ENCODE measurements at places on chromosomes 7 and 10.

- H3K27ac ChIP-seq: no peak overlapping the region
- H3K4me3 ChIP-seq: no peak overlapping the region
- peaks cover 44% of the 10 kb centered on the region for H3K27me3 ChIP-seq
- H3K4me1 ChIP-seq: no peaks in the 10 kb centered on the region
- no peak for DNase-seq
- H3K36me3 ChIP-seq: no peaks in the 10 kb centered on the region
Observed at GRCh38 chr10:32437334-32437733, 8.6 kb upstream of the CCDC7 start.

GRCh38 chr7:70762696-70763095 lies 369.2 kb upstream of the GALNT17 start:
- H3K4me3 ChIP-seq: no peak overlapping the region
- no peaks in the 10 kb centered on the region for H3K4me1 ChIP-seq
- no peaks in the 10 kb centered on the region for H3K36me3 ChIP-seq
- H3K27me3 ChIP-seq: no peaks in the 10 kb centered on the region
- no peak for DNase-seq

DNA sequence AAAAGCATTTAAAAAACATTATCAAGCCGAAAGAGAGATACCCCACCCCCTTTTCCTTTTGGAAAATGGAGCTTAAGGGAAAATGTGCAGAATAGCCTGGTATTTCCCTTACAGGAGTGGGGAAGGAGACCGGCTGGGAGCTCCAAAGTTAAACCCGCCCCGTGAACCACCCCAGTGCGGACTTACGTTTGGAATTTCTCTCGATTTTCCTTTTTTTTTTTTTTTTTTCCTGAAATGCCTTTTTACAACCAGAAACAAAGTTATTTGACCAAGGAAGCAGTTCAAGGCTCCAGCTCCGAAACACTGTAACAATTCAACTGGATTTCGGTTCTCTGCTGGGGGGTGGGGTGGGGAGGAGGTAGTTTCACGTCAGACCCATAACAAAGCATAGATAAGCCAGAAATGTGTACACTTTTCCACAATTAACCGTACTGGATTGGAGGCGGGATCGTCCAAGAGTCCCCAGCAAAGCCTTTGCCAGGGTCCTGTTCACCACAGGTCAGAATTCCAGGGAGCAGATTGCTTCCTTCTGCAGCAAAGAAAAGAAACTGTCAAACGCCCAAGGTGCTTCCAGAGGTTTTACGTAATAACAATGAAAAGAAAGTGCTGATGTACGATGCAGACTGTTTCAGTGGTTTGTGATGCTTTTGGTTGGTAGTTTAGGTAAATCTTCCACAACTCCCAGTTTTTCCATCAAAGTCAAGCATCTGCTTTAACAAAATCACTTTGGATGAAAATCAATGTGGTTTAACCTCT lies 6.7 kb downstream of the SKIDA1 start:
- peak overlapping the region; percentile 73 for H3K27ac ChIP-seq
- peaks cover 26% of the 10 kb centered on the region for H3K4me1 ChIP-seq
- H3K27me3 ChIP-seq: no peaks in the 10 kb centered on the region
- H3K4me3 ChIP-seq: peak overlapping the region; percentile 40
- H3K36me3 ChIP-seq: no peaks in the 10 kb centered on the region

DNA sequence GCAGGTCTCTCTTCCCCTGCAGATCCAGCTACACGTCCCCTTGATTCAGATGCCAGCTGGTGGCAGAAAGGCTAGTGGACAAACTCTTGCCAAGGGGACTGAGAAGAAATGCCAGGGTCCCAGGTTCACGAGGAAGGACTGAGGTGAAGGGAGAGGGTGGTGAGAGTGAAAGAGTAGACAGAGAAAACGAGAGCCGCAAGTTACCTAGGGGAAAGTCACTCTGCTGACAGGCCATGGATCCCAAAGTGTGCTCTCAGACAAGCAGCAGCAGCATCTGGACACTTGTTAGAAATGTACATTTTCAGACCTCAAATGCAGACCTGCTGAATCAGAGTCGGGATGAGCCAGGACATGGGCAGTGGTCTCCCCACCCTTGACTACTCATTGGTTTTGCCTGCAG lies 192.3 kb downstream of the FGFR2 start:
- no peak overlapping the region for H3K27ac ChIP-seq
- no peak overlapping the region for H3K4me3 ChIP-seq
- no peak for DNase-seq
- H3K27me3 ChIP-seq: no peaks in the 10 kb centered on the region
- H3K4me1 ChIP-seq: no peaks in the 10 kb centered on the region

DNA sequence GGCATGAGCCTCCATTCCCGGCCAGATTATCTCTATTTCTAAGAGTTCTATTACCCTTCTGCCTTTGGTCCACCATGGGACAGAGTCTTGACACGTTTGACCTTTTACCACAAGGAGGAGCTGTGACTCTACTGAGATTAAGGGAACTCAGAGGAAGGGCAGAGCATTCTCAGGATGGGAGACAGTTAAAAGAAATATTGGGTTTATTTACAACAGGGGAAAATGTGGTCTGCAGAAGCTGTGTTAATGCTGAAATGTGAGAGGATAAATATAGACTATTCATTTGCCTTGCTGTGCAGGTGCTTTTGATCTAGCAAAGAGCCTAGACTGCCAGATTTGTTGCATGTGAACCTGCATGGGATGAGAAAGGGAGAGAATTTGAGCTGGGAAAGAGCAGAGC lies 45.8 kb upstream of the PRSS58 start:
- H3K4me3 ChIP-seq: no peak overlapping the region
- no peaks in the 10 kb centered on the region for H3K36me3 ChIP-seq
- no peaks in the 10 kb centered on the region for H3K4me1 ChIP-seq
- no peak overlapping the region for H3K27ac ChIP-seq

DNA sequence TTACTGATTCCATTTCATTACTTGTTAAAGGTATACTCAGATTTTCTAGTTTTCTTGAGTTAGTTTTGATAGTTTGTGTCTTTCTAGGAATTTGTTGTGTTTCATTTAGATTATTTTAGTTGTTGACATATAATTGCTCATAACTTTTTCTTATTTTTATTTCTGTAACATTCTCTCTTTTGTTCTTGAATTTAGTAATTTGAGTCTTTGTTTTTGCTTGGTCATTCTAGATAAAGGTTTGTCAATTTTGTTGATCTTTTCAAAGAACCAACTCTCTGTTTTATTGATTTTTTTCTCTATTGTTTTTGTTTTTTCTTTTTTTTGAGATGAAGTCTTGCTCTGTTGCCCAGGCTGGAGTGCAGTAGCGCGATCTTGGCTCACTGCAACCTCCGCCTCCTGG lies 7.2 kb downstream of the EXOC6 start:
- H3K27me3 ChIP-seq: no peaks in the 10 kb centered on the region
- no peak overlapping the region for H3K27ac ChIP-seq
- no peaks in the 10 kb centered on the region for H3K36me3 ChIP-seq
- H3K4me1 ChIP-seq: no peaks in the 10 kb centered on the region
- DNase-seq: no peak

- H3K27me3 ChIP-seq: no peaks in the 10 kb centered on the region
- H3K36me3 ChIP-seq: no peaks in the 10 kb centered on the region
- peaks cover 49% of the 10 kb centered on the region for H3K4me1 ChIP-seq
- peak; percentile 69 for DNase-seq
- no peak overlapping the region for H3K4me3 ChIP-seq
Observed at GRCh38 chr7:108452707-108453106, 3.5 kb downstream of the NRCAM start.

- H3K27ac ChIP-seq: no peak overlapping the region
- H3K36me3 ChIP-seq: no peaks in the 10 kb centered on the region
- H3K4me1 ChIP-seq: no peaks in the 10 kb centered on the region
- H3K4me3 ChIP-seq: no peak overlapping the region
Observed at GRCh38 chr7:129471402-129471827, 30.9 kb upstream of the SMKR1 start.

DNA sequence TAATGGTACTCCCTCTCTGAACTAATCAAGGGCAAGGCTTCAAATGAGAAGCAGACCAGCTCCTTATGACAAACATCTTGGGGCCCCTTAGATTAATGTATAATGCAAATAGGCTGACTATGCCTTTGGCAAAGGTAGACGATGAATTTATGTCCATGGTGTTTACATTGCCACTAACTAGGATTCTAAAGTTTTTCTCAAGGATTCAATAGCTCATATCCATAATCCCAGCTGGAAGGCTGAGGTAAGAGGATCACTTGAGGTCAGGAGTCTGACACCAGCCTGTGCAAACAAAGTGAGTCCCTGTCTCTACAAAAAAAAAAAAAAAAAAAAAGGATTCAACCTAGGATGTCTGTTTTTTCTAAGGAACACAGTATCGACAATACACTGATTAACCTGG lies 96.5 kb downstream of the ORC5 start:
- H3K4me1 ChIP-seq: no peaks in the 10 kb centered on the region
- no peak overlapping the region for H3K4me3 ChIP-seq
- no peaks in the 10 kb centered on the region for H3K36me3 ChIP-seq
- no peak overlapping the region for H3K27ac ChIP-seq

- peak; percentile 91 for DNase-seq
- no peaks in the 10 kb centered on the region for H3K36me3 ChIP-seq
- H3K27me3 ChIP-seq: no peaks in the 10 kb centered on the region
- no peak overlapping the region for H3K27ac ChIP-seq
- H3K4me3 ChIP-seq: no peak overlapping the region
- H3K4me1 ChIP-seq: peaks cover 11% of the 10 kb centered on the region
Observed at GRCh38 chr7:139153832-139154231, 44.3 kb upstream of the ZC3HAV1 start.

DNA sequence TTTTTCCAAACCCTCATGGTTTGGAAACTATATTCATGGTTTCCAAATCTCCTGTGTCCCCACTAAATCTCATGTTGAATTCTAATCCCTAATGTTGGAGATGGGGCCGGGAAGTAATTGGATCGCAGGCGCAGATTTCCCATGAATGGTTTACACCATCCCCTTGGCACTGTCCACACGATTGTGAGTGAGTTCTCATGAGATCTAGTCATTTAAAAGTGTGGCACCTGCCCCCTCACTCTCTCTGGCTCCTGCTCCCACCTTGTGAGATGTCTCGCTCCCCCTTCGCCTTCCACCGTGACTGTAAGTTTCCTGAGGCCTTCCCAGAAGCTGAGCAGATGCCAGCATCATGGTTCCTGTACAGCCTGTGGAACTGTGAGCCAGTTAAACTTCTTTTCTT lies 3.3 kb upstream of the MTPAP start:
- H3K36me3 ChIP-seq: no peaks in the 10 kb centered on the region
- H3K27me3 ChIP-seq: no peaks in the 10 kb centered on the region
- no peak for DNase-seq
- H3K27ac ChIP-seq: no peak overlapping the region

DNA sequence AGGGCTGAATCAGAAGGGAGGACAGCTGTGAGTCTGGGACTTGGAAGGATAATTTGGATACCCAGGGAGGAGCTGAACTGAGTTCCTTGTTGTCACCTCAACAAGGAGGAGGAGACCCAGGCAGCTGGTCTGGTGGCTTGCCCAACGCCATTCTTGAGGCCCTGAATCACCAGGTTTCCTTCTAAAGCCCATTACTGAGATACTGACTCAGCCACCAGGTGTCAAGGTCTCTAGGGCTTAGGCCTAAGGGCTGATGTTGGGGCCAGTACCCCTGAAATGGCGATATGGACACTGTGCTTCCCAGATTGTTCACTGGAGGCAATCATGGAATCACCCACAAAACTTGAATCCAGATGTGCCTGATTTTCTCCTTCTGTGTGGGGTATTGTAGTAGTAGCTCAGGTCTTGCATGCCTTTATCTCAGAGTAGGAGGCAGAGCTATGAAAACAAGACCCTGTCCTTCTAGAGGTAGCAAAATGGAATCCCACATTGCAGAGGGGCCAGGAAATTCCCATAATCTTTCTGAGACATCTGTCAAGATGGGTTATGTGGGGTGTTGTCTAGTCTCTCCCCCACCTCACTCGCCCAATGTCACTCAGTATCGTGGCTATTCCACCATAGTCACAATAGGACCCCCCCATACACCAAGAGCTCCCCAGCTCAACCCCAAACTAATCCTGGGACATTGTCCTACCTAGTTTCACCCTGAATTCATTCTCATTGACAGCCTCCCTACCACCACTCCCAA lies 1.8 kb upstream of the ATG9B start:
- H3K4me1 ChIP-seq: peaks cover 13% of the 10 kb centered on the region
- no peaks in the 10 kb centered on the region for H3K36me3 ChIP-seq
- H3K27ac ChIP-seq: no peak overlapping the region

DNA sequence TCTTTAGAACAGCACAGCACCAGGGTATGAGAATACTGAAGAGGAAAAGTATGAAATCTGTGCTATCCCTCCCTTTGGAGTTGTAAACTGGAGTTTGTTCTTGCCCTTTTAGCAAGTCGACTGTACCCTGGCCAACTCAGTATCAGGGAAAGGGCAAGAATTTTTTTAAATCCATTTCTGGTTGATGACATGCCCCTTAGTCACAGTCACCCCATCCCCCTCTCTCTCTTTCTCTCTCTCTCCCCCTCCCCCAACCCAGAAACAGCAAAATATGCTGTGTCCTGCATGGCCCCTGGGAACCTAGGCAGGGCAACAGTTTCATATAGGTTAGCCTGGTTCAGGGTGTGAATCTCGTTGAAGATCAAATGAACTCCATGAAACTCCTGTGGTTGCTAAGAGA lies 177.7 kb upstream of the ADO start:
- H3K36me3 ChIP-seq: no peaks in the 10 kb centered on the region
- no peak overlapping the region for H3K4me3 ChIP-seq
- no peaks in the 10 kb centered on the region for H3K27me3 ChIP-seq
- no peak overlapping the region for H3K27ac ChIP-seq
- no peak for DNase-seq
- no peaks in the 10 kb centered on the region for H3K4me1 ChIP-seq

DNA sequence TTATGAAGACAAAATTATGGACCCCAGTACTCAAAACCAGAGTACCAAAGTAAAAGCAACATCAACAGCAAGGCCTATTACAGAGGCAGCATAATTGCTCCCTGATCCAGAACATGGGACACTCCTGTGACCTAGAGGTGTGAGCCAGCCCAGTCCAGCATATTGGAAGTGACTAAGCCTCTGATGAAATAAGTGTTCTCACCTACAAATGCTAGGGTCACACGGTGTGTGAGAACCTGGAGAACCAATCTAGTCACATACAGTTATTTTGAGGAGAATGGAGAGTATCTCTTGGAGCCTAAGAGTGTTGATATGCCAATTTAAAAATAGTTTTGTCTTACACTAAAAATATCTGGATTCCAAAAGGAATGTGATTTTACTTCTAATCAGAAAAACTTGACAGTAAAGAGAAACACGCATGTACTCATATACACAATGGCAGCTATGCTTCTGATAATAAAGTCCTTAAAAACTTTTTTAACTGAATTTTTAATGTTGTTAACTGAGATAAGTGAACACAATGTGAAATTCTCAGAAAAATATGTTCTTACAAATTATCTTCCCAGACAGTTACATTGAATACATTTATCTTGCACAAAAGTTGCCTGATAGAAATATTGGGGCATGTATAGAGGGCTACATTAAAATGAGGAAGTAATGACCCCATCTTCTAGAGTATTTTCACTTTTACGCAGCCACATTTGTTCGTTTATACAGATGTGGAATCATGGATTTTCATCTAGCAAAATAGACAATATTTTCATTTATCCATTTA lies 56.8 kb upstream of the CD36 start:
- H3K4me3 ChIP-seq: no peak overlapping the region
- no peak for DNase-seq
- no peaks in the 10 kb centered on the region for H3K4me1 ChIP-seq
- H3K27me3 ChIP-seq: no peaks in the 10 kb centered on the region
- H3K27ac ChIP-seq: no peak overlapping the region

GRCh38 chr7:95549818-95550529 lies 46.3 kb downstream of the PDK4 start:
- H3K27ac ChIP-seq: peak overlapping the region; percentile 37
- H3K4me1 ChIP-seq: peaks cover 15% of the 10 kb centered on the region
- H3K27me3 ChIP-seq: no peaks in the 10 kb centered on the region
- peak; percentile 93 for DNase-seq
- no peak overlapping the region for H3K4me3 ChIP-seq

- no peak for DNase-seq
- no peaks in the 10 kb centered on the region for H3K36me3 ChIP-seq
- peaks cover 10% of the 10 kb centered on the region for H3K4me1 ChIP-seq
- H3K27me3 ChIP-seq: no peaks in the 10 kb centered on the region
- no peak overlapping the region for H3K4me3 ChIP-seq
Observed at GRCh38 chr10:30540276-30540675, 89.3 kb downstream of the LYZL2 start.

Data from endothelial cell of umbilical vein (primary cell).